ENCODE measurements at places on chromosomes 3 and 15.

DNA sequence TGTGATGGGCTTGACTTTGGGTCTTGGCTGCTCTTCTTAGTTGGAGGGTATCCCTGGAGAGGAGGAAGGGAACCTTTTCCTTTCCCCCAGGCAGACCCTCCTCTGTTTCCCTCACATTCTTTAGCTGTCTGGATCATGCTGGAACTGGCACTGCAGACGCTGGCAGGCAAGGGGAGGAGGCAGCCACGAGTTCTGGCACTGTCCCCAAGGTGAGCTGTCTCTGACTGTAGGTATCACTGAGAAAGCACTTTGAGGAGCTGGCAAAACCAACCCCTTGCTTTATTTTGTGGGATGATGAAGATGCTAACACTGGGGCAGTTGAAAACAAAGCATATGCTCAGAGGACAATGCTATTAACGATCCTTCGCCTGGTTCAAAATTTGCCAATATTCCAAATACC lies 175.0 kb downstream of the SOX2 start:
- DNase-seq: no peak

DNA sequence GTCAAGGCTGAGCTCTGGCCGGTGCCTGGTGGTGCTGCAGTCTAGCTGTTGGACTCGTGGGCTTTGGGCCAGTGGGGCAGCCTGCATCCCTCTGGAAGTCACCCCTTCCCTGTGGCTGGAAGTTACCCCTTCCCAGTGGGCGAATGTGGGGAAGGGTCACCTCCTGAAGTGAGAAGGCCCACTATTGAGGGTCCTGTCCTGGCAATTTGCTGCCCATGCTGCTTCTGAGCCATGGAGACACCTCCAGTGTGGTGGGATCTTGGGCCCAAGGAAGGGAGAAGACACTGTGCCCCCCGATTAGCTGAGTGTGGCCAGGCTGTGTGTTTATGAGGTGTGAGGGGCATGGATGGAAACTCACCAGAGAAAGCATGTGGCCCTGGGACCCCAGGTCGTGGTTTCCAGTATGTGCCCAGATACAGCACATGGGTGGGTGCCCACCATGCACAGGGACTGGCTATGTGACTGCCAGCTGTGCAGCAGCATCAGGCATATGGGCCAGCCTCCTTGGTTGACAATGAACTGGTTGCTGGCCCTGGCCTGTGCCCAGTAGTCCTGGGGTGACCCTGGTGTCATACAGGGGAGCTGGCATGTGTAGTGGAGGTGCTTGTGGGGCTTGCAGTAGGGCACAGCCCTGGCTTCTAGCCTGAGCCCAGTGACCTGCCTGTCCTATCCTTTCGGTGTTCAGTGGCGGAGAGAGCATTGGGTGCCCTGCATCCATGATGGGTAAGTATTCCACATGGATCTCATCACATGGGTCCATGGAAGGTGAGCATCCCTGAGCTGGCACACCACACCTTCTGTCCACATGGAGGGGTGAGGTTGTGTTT lies 221.2 kb downstream of the SNRPN start:
- no peak for DNase-seq

- DNase-seq: no peak
Observed at GRCh38 chr3:184491011-184491576, 70.5 kb upstream of the EPHB3 start.

GRCh38 chr3:140585828-140586227 lies 92.0 kb upstream of the TRIM42 start:
- no peak for DNase-seq

- DNase-seq: no peak
Observed at GRCh38 chr3:124586126-124587052, 143.9 kb upstream of the UMPS start.

GRCh38 chr3:69107841-69108240 lies 14.6 kb downstream of the LMOD3 start:
- no peak for DNase-seq

DNA sequence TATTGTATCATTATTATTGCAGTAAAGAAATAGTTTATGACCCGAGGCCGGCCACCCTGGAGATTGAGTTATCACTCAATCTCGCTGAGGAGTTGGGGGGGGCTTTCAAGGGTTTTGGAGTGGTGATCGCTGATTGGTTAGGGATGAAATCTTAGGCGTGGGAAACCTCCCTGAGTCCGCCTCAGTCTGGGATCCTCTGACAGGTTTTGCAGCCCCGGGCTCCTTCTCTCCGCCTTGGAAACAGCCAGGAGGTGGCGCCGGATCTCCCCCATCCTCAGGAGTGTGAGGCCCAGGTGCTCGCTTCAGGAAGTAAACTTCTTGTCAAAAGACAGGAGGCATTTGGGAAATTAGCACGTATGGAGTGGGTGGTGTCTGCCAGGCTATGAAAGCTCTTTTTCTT lies 41.1 kb upstream of the SEC61A1 start:
- no peak for DNase-seq

- DNase-seq: no peak
Observed at GRCh38 chr3:12938258-12938711, 96.9 kb upstream of the RPL32 start.

- DNase-seq: no peak
Observed at GRCh38 chr3:12252889-12253288, 36.0 kb upstream of the PPARG start.

DNA sequence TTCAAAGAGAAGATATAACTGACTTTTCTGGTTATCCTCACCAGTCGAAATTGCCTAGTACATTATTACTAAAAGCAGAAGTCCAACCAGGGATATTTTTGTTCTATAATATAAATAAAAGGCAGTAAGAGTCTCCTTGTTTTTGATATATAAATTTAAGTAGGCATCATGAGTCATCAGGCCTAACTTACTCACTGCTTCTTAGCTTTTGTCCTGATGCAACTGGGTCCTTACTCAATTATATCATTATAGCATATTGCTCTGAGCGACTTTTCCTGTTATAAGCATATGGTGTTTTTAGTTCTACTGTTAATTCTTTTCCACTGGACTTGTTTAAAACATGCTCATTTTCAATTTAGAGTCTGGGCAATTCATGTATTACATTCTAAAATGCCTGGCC lies 910.1 kb downstream of the MCTP2 start:
- no peak for DNase-seq

DNA sequence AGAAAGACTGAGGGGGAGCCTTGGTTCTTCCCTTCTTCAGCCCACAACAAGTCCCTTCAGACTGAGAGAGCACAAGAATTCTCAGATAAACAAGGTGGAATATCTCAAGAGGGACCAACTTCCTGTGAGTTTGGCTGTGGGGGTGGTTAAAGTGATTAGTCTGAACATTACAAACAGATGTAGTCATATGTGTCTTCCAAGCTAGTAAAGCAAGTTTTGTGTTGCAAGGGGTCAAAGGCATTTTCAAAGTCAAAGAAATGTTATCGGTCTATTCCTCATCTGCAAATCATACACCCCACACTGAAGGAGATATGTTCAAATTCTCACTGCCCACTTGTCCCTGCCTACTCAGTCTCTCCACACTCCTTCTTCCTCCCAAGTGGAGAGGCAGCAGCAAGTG lies 242.5 kb downstream of the FAM43A start:
- DNase-seq: no peak

- no peak for DNase-seq
Observed at GRCh38 chr15:101489237-101489598, 289 bp downstream of the PCSK6 start.

DNA sequence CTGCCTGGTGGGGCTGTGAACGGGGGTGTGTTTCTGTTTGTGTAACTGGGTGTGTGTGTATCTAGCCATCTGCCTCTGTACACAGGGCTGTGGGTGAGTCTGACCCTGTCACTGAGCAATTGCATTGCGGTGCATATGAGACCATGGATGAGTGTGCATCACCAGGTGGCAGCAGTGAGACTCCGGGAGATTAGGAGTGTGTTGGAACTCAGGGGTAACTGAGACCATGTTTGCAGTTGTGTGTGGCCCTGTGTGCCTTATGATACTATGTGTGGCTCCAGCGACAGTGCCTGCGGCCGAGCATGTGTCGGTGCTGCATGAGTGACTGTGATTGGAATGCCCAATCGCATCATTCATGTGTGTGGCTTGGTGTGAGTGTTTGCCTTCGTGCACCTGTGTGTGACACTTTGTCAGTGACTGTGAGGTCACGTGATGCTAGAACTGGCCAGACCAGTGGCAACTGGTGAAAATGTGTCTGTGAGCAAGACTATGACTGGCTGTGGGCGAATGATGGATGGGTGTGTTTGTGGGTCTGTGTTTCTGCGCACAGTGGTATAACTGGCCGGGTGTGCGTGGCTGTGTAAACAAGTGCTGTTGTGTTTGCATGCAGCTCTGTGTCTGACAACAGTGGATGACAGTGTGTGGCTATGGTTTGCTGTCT lies 14.0 kb downstream of the VILL start:
- no peak for DNase-seq

DNA sequence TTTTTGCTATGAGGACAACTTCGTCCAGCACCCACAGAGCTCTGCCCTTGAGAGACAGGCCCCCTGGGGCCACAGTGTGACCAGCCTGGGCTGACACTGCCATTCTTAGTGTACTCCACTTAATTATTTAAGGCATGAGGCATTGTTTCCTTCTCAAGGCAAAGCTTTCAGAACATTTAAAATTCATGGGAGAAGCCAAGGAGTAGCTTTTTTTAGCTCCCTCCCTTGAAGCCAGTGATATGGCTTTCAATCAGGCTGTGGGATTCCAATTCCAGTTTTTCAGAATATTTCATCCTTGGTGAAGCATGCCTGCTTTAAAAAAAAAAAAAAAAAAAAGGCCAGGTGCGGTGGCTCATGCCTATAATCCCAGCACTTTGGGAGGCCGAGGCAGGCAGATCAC lies 21.3 kb downstream of the HOMER2 start:
- DNase-seq: no peak

- DNase-seq: no peak
Observed at GRCh38 chr3:51684971-51685751, 14.1 kb downstream of the TEX264 start.

DNA sequence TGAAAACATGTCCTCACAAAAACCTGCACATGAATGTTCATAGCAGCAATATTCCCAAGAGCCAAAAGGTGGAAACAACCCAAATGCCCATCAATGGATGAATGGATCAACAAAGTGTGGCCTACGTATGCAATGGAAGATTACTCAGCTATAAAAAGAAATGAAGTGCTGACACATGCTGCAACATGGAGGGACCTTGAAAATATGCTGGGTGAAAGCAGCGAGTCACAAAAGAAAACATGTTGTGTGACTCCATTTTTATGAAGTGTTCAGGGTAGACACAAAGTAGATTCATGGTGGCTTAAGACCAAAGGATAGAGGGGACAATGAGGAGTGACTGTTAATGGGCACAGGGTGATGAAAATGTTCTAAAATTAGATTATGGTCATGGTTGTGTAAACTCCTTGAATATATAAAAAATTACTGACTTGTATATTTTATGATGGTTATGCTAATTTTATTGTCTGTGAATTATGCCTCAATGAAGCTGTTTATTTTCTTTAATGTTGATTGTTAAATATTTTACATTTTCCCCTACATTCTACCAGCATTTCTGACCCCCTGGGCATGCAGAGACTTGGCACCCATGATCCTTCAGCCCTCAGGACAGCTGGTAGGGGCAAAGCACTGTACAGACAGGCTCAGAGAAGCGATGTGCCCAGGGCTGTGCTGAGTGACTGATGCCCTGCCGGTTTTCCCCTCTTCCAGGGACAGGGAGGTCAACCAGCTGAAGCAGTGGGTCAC lies 37.8 kb downstream of the CFAP100 start:
- DNase-seq: no peak

DNA sequence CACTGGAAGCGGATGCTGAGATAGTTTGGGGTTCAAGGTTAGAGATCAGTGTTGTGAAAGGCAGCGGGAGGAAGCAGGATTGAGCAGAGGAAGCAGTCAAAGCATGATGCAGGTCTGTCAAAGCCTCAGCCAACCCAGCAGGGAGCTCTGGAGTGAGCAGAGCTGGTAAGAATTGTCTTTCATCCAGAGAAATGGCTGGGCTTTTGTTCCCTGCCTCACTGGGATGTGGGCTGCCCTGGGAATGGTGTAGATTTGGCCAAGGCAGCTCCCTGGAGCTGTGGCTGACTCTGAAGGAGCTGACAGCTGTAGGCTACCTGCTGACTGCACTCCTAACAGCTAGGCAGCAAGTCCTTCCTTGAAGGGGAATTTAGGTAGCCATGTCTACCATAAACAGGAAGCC lies 61.9 kb upstream of the STXBP5L start:
- DNase-seq: no peak

- DNase-seq: no peak
Observed at GRCh38 chr3:90121326-90121725, 1013.9 kb downstream of the EPHA3 start.

DNA sequence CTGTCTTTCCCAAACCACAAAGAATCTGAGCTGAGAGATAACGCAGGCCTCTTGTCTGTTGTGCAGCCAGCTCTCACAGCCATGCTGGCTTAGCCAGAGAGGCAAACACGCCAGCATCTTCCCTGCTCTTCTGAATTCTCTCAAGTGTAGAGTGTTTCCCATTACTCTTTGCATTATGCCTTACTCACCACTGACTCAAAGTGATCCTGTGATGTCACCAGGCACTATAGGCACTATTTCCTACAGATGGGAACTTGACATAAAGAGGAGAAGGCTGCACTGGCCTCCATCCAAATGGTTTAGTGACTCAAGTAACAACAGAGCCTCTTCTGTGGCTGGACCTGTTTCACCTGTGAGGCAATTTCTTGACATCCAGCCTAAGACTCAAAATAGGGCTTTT lies 44.4 kb downstream of the PDZRN3 start:
- no peak for DNase-seq

GRCh38 chr3:14913926-14914778 lies 33.2 kb upstream of the NR2C2 start:
- DNase-seq: no peak

- no peak for DNase-seq
Observed at GRCh38 chr3:184565421-184566211, 4.0 kb downstream of the EPHB3 start.

- no peak for DNase-seq
Observed at GRCh38 chr3:159859836-159860235, 128.8 kb upstream of the IL12A start.

GRCh38 chr3:174125267-174125824 lies 727.8 kb downstream of the NLGN1 start:
- peak; percentile 72 for DNase-seq

GRCh38 chr3:100005665-100006393 lies 108.5 kb downstream of the FILIP1L start:
- no peak for DNase-seq

GRCh38 chr15:45704329-45705249 lies 69.8 kb downstream of the SQOR start:
- no peak for DNase-seq

DNA sequence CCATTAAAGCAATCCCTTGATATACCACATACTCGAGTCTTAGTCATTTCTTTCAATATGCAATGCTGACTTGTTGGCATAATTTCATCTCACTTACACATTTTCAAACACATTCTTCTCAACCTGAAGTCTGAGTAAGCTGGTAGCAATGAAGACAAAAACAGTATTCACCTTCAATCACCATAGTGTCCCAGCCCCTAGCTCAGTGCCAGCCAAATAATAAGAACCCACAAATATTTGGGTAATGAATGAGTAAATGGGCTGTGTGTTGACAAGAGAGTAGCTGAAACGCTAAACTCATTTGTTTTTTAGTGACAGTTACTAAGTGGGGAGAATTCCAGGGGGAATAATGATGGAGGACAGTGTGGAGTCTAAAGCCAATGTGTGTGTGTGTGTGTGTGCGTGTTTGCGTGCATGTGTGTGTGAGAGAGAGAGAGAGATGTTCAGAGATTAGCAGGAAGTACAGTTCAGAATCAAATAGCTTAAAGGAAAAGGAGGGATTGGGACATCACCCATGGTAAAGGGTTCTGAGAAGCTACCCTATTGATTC lies 165.7 kb downstream of the GAP43 start:
- no peak for DNase-seq

- DNase-seq: peak; percentile 72
Observed at GRCh38 chr15:57133127-57133968, 214.9 kb downstream of the TCF12 start.

- no peak for DNase-seq
Observed at GRCh38 chr3:12638105-12638504, 25.8 kb downstream of the RAF1 start.
